Mononuclear cell (primary cell): ENCODE measurements at places on chromosomes 3 and 15. TPM values are rescaled to one million over a fixed set of nuclear protein-coding genes. Genes with fewer than 3 reads are reported as not detected.

Gene ITIH1
- 0.52 TPM for total RNA-seq

Gene CHST2
- 22.1 TPM for total RNA-seq

Gene UQCRC1
- total RNA-seq: 131 TPM

Gene LIPC
- total RNA-seq: 0.73 TPM

Gene MYD88
- 23.1 TPM for total RNA-seq

Gene FBXL22
- 0.52 TPM for total RNA-seq

Gene MAGI1
- total RNA-seq: not detected

Gene CCPG1
- 34.3 TPM for total RNA-seq

Gene MUSTN1
- total RNA-seq: 2.1 TPM

Gene TMEM207
- total RNA-seq: not detected
